ENCODE measurements at places on chromosomes 3 and 15.

GRCh38 chr15:66700802-66701421 is 1.1 kb upstream of the SMAD6 start:
- DNase-seq, result peak; percentile 94

DNA sequence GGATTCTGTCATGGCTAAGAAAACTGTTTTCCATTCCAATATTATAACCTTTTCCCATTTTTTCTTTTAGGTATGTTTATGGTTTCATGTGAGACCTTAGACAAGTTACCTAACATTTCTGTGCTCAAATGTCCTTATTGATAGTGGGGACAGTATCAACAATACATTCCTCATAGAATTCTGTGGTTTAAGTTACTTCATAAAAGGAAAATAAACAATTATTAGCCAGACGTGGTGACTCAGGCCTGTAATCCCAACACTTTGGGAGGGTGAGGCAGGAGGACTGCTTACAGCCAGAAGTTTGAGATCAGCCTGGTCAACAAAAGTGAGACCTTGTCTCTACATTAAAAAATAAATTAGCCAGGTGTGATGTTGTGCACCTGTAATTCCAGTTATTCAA is 436.8 kb upstream of the CNTN4 start:
- DNase-seq, result no peak

GRCh38 chr15:73244333-73244732 is 124.4 kb downstream of the HCN4 start:
- no peak for DNase-seq

DNA sequence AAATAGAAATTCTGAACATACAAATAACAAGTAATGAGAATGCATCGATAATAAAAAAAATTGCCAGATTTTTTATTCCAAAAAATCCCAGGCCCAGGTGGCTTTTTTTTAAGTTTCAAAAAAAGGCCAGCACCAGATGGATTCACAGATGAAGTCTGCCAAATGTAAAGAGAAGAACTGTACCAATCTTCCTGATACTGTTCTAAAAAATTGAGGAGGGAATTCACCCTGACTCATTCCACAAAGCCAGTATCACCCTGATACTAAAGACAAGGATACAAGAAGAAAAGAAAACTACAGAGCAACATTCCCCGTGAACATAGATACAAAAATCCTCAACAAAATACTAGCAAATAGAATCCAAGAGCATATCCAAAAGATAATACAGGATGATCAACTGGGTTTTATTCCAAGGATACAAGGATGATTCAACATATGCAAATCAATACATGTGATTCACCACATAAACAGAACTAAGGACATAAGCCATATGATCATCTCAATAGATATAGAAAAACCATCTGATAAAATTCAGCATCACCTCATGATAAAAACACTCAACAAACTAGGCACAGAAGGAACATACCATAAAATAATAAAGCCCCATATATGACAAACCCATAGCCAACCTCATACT is 44.1 kb upstream of the XCR1 start:
- DNase-seq, result no peak

DNA sequence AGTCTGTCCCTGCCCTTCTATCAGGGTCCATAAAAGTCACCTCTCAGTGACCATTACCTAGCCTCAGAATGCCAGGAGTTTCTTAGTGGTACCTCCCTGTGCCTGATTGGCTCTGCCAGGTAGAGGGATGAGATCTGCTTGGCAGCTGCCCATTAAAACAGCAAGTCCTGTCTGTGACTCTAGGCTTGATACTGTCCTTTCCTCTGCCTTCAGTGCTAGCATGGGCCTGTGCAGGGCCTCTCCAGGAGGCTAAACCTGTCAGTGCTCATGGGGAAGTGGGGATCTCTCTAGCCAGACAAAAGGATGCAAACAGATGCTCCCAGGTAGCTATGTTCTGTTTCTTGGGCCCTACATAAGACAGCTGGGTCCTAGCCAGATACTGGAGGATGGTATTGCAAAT is 10.0 kb upstream of the MANF start:
- no peak for DNase-seq

DNA sequence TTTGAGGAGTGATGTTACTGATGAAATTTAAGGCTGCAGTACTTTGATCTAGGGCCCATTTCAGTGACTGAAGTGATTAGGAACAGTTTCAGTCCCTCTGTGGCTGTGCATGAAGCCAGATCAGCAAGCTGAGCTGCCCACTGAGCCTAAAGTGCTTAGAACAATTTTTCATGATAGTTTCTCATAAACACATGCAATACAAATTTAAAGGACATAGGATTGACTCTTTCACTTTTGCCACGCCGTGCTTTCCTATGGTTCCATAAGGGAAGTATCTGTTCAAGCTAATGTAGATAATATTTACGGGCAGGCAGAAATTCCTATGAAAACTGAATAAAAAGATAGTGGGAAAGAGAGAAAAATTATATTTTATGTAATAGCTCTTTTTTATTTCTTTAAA is 10.6 kb downstream of the ANKUB1 start:
- DNase-seq, result no peak

GRCh38 chr15:28954466-28955159 is 68.8 kb downstream of the APBA2 start:
- DNase-seq, result no peak

DNA sequence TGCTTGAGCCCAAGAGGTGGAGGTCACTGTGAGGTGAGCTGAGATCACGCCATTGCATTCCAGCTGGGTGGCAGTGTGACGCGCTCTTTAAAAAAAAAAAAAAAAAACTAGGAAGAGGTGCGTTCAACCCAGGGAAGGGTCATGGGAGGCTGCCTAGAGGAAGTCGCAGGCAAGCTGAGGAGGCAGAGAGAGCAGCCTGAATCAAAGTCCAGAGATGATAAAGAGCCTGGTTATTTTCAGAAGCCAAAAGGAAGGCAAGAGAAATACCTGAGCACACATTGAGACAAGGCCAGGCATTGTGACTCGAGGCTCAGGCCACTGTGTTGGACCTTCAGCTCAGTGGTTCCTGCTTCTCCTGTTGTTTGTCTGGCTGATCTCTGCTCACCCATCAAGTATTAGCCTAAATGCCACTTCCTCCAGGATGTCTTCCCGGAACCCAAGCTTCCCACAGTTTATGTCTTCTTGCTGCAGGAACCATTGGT is 16.1 kb upstream of the GCNT3 start:
- DNase-seq, result no peak

GRCh38 chr3:33808559-33808958 is 10.1 kb downstream of the PDCD6IP start:
- no peak for DNase-seq

- no peak for DNase-seq
These were observed 31.7 kb upstream of the IP6K2 start for GRCh38 chr3:48748754-48749153.

- DNase-seq, result no peak
These were observed 41.1 kb upstream of the SKOR1 start for GRCh38 chr15:67784090-67784781.

- DNase-seq, result peak; percentile 20
These were observed 1.2 kb downstream of the UBP1 start for GRCh38 chr3:33438881-33439545.

GRCh38 chr3:32890420-32891276 is 60.8 kb upstream of the CCR4 start:
- DNase-seq, result no peak

DNA sequence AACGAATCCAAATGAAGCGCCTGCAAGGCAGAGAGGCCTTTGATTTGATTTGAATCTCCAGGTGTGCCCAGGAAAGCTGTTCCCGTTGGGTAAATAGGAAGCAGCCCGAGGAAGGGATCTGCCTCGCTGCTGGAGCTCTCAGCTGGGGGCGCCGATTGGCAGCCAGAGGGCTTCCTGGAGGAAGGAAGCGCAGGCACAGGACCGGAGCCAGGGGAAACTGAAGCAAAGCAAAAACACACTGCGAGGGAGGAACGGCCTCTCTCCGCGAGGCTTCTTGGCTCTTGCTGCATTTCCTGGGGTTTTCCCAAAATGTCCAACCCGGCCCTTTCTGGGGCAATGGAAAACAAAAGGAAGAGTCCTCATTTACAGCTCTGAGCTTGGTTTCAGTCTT is 80.3 kb downstream of the TMEM266 start:
- no peak for DNase-seq

DNA sequence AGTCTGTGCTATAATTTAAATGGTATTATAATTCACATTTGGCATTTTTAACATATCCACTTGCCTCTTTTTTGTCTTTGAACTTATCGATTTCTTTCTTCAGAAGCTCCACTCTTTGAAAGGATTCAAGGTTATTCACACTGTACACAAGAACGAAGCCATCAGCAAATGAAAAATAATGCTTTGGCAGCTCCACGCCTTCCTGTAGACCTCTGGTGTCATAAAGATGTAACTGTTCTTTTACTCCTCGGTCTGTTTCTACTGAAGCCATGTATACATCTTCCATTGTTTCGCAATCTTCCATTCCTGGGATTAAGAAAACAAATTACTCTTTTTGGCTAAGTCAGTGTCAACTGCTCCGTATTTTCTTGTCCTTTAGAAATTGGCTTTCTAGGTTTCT is 16.0 kb downstream of the NKIRAS1 start:
- DNase-seq, result peak; percentile 44

- DNase-seq, result no peak
These were observed 440.9 kb downstream of the FOXP1 start for GRCh38 chr3:71142441-71143161.

GRCh38 chr3:143977341-143978262 is 6.0 kb downstream of the DIPK2A start:
- DNase-seq, result peak; percentile 20

DNA sequence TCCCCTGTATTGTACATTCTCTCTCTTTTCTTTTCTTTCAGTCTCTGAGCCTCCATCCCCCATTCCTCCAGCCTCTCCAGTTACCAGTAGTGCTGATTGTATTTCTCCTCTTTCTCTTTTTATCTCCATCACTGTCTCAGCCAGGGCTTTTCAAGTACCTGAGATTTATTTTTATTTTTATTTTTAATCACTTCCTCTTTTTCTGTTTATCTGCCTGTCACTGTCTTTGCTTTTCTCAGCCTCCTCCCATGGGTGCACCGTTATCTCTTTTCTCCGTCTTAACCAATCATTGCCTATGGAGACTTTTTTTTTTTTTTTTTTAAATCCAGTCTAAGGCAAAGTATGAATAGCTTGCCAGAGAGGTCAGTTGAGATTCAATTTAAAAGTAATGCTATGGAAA is 359.3 kb downstream of the GAP43 start:
- DNase-seq, result no peak

DNA sequence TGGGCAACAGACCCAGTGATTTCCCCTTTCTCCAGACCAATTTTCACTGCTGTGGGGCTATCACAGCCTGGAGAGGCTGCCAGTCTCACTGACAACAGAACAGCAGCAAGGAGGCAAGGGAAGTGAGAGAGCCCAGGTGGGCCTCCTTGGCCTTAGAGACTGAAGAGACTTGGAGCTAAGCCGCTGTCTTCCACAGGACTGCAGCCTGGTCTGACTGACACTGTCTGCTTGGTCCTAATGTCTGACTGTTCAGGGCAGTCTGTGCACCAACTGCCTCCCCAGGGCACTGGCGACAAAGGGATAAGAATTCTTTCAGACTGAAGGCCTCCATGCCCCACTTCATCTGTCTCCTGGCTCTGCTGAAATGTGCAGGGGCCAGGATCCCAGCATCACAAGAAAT is 11.5 kb downstream of the POMGNT2 start:
- DNase-seq, result no peak

- DNase-seq, result peak; percentile 63
These were observed 5.5 kb upstream of the CD200 start for GRCh38 chr3:112327371-112327951.

DNA sequence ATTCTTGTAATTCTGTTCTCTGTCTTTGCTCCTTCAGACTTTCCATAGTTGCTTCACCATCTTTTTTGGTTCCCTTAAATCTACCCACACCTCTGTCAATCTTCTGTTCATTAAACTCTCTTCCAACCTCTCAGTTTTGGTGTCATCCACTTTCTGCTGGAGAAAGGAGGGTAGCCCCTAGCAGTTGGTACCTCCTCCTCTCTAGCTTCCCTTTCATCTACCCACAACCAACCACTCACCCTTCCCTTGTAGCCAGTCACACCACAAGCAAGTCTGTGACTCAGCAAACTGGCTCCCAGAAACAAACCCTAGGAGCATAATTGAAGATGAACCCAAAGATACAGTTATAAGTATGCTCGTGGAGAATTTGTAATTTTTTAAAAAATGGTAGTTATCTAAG is 318.6 kb downstream of the FHIT start:
- DNase-seq, result peak; percentile 2

- DNase-seq, result no peak
These were observed 535.6 kb downstream of the NLGN1 start for GRCh38 chr3:173933113-173933512.

DNA sequence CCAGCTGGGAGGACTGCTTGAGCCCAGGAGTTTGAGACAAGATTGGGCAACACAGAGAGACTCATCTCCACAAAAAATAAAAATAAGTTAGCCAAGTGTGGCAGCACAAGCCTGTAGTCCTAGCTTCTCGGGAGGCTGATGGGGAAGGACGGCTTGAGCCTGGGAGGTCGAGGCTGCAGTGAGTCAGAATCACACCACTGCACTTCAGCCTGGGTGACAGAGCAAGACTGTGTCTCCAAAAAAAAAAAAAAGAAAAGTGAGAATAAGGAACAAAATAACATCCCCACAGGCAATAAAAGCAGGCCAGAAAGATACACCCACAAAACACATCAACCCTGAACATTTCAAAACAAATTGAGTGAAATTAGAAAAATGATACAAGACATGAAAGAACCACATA is 48.7 kb upstream of the OCA2 start:
- no peak for DNase-seq

GRCh38 chr15:90750186-90750585 is 33.0 kb downstream of the BLM start:
- DNase-seq, result no peak

DNA sequence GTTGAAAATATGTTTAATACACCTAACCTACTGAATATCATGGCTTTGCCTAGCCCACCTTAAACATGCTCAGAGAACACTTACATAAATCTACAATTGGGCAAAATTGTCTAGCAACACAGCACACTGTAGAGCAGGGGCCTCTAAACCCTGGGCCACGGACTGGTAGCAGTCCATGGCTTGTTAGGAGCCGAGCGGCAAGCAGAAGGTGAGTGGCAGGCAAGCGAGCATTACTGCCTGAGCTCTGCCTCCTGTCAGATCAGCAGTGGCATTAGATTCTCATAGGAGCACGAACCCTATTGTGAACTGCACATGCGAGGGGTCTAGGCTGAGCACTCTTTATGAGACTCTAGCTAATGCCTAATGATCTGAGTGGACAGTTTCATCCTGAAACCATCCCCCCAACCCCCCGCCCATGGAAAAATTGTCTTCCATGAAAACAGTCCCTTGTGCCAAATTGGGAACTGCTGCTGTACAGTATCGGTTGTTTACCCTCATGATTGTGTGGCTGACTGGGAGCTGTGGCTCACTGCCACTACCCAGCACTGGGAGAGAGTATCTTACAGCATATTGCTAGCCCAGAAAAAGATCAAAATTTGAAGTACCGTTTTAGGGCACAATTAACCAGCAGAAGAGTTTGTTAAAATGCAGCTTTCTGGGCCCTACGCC is 26.1 kb downstream of the CMSS1 start:
- DNase-seq, result peak; percentile 29

- peak; percentile 4 for DNase-seq
These were observed 102.6 kb downstream of the DPH6 start for GRCh38 chr15:35443376-35443775.

- DNase-seq, result peak; percentile 29
These were observed 83.0 kb upstream of the PDZRN3 start for GRCh38 chr3:73707772-73708171.

Measured in AG10803 (cell line).